ENCODE measurements at places on chromosomes 4 and X. TPM values are rescaled to one million over a fixed set of nuclear protein-coding genes. Genes with fewer than 3 reads are reported as not detected.

The PAK3 gene
- not detected for total RNA-seq

DNA sequence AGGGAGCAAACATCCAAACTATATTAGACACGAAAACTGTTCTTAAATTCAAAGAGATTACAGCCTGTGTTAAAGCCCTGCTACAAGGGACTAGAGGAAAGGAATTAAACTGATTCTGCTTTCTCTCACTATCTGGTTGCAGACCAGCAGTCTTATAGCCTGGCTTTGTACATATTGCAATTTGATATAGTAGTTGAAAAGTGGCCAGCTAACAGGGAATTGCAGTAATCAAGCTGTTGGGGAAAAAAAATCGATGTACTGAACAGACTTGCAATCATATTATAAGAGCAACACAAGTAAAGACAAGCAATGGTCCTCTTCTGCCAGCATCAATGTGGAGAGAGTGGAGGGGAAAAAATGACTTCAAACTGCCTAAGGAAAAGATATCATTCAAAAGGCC lies 364.4 kb upstream of the EPHA5 start:
- no peaks in the 10 kb centered on the region for H3K4me1 ChIP-seq
- no peaks in the 10 kb centered on the region for H3K36me3 ChIP-seq
- no peak overlapping the region for H3K4me3 ChIP-seq
- no peaks in the 10 kb centered on the region for H3K27me3 ChIP-seq
- DNase-seq, result no peak

DNA sequence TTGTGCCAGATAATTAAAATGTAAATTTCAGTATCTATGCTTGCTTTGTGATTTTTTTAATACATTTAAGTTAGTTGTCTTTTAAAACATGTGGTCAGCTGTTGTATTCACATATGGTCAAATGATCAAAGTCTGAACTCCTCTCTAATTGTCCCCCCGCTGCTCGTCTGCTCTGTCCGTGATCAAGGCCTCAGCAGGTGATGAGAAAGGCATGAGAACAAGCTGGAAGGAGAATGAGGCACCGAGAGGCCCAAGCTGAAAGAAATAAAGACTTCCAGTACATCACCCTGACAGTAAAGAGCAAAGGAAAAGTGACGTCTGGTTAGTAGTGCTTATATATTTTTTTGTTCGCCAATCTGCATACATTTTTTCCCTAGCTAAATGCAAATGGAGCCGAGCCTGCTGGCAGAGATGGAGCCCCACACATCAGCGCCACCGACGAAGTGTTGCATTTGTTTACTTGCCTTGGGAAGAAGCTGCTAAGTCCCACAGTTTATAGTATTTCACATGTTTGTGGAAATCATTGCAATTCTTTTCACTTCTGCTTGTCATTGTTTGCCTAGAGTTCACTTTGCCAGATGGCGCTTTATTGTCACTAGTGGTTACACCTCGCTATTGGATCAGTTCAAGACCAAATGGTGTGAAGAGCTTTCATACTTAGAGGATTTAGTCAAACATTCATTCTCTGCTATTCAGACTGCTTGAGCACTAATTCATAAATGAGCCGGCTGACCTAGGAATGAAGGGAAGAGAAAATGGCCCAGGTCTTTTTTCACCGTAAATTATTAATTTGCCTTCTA lies 181.5 kb downstream of the ZIC3 start:
- no peaks in the 10 kb centered on the region for H3K27me3 ChIP-seq
- no peak for DNase-seq
- no peak overlapping the region for H3K4me3 ChIP-seq
- H3K4me1 ChIP-seq, result no peaks in the 10 kb centered on the region
- no peaks in the 10 kb centered on the region for H3K36me3 ChIP-seq

DNA sequence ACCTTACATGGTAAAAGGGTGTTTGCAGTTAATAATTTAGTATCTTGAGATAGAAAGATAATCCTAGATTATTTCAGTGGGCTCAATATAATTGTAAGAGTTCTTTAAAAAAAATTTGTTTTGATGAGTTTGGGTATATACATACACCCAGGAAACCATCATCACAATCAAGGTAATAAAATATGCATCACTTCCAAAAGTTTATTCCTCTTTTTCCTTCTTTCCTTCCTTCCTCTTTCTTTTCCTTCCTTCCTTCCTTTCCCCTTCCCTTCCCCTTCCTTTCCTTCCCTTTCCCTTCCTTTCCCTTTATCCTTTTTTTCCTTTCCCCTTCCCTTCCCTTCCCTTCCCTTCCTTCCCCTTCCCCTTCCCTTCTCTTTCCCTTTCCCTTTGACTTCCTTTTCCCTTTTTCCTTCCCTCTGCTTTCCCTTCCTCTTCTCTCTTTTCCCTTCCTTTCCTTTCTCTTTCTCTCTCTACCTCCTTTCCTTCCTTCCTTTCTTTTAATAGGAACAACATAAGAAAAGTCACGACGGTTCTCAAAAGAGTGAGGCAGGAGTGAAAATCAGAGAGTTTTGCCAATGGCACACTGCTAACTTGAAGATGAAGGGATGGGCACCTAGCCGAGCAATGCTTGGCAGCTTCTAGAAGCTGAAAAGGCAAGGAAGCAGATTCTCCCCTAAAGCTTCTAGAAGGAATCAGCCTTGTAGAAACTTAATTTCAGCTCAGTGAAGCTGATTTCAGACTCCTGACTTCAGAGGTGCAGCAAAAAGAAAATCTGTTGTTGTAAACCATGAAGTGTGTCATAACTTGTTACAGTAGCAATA lies 2050.2 kb upstream of the AGA start:
- H3K4me1 ChIP-seq, result no peaks in the 10 kb centered on the region
- no peak for DNase-seq
- no peaks in the 10 kb centered on the region for H3K27me3 ChIP-seq
- no peak overlapping the region for H3K27ac ChIP-seq

DNA sequence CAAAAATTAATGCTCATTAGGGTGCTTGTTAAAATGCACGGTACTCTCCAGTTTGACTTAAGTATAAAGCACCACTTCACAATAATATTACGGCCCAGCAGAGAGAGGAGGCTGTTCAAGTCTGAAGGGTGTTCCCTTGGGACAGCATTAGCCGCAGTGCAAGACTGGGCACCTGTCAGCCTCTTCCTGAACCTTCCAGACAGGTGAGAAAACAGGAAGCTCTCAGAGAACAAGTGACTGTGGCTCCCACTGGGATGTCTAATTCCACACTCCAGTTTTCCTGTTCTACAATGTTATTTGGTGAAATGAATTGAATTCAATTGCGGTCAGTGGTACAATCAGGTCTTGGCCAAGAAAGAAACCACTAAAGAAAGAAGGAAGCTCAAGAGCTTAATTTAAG lies 414.4 kb downstream of the SMARCA1 start:
- no peak for DNase-seq
- H3K36me3 ChIP-seq, result no peaks in the 10 kb centered on the region
- H3K27me3 ChIP-seq, result no peaks in the 10 kb centered on the region
- H3K27ac ChIP-seq, result no peak overlapping the region
- H3K4me1 ChIP-seq, result no peaks in the 10 kb centered on the region
- no peak overlapping the region for H3K4me3 ChIP-seq

- H3K4me1 ChIP-seq, result no peaks in the 10 kb centered on the region
- no peak overlapping the region for H3K27ac ChIP-seq
Measured at GRCh38 chr4:76703676-76704075, 194.3 kb downstream of the SOWAHB start.

DNA sequence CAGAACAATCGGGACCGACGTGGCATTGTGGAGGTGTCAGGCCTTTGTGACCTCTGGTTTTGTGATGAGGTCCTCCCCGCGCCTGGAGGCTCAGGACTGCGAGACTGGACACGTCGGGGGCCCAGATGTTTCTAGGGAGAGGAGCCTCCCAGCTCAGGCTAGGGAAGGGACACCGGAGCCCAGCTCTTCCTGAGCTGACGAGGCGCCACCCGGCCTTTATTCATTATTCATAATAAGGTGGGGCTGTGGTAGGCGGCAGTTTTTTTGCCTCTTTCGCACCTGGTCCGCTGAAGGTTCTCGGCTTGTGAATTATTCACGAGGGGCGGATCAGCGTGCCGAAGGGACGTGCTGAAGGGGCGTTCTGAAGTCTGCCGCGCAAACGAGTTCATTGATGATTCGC lies 2.3 kb upstream of the UBA1 start:
- peaks cover 13% of the 10 kb centered on the region for H3K4me1 ChIP-seq
- H3K27me3 ChIP-seq, result no peaks in the 10 kb centered on the region
- peaks cover 11% of the 10 kb centered on the region for H3K36me3 ChIP-seq
- H3K4me3 ChIP-seq, result peak overlapping the region; percentile 60
